NCI-H187 (cell line): ENCODE measurements at places on chromosomes 4 and X.
A peak's percentile ranks its signal among the peaks of the same experiment; 100 is the strongest.

GRCh38 chr4:30182786-30183185 is 537.4 kb upstream of the PCDH7 start:
- no peak for DNase-seq

DNA sequence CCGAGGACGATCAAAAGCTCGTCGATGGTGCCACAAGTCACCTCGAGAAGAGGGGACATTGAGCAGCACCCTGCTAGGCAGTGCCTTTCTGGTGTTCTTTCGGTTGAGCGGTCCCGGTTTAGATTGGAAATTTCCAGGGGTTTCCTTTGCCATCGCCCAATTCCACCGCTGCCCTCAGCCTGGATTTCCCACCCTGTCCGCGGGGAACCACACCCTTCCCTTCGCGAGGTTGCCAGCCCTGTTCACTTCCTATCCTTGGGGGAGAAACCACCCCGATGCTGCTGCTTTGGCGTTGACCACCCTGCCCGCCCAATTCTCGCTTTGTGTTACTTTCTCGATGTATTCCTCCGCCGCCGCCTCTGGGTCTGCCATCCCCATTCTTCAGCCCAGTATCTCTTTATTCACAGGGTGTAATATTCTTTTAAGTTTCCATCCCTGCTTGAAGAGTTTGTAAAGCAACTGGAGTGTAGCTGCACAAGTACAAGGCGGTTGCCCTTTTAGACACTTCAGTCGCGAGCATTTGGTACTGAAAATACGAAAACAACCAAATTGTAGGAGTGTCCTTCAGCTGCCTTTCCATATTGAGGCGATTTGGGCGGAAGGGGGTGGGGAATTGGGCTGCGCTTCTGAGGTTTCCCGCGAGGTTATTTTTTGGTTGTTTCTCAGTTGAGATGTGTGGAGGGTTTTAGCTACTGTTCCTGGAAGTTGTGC is 1.1 kb downstream of the OGT start:
- DNase-seq = peak; percentile 12

DNA sequence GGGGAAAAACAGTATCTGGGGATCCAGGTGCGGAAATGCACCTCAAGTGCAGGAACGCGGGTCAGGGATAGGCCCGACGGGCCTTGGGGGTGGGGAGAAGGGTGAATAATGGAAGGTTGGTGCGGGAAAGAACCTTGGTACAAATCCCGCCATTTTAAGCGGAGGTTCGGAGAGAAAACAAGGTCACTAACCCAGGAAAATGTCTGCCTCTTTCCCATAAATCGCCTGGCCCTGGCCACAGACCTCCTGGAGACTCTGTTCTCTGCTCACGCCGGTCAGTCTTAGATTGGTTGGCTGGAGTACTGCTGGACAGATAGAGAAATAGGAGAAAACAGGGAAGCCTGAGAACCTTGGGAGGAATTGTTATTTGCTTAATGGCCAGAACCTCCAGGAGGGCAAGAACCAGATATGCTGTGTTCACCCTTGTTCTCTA is 897 bp upstream of the FBXL5 start:
- DNase-seq = no peak

DNA sequence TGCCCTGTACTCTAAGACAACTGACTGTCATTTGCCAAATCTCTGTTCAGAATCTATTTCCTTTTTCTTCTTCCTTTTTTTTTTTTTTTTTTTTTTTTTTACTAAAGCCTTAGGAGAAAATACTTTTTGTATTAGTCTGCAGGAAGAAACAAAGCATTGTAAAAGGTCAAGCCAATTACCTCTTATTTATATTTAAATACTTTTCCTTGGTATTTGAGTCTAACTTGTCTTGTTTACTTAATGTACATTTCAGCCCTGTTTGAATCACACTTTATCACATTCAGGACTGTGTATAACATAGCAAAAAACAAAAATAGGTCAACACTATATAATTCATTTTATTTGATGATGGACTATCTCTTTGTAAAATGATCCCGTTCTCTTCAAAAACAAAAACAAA is 262.2 kb downstream of the RPA4 start:
- DNase-seq = no peak

GRCh38 chrX:20132666-20133065 is 9.0 kb downstream of the EIF1AX start:
- DNase-seq = no peak

DNA sequence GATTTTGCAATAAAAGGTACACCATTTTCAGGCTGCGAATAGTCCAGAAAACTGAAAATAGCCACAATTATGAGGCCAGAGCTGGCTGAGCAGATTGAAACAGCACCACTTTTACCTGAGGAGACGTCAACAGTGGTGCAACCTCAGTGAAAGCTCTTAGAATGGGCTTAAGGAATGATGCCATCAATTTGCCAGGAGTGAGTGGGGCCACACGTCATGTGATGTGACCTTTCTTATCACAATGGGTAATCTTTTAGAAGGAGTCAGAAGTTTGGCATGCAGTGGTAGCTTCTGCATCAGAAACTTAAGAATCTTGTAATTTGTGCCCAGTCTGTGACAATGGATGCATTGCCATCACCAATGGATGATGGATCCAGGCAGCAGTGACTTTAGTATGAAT is 27.6 kb downstream of the ZNF81 start:
- DNase-seq = no peak

GRCh38 chr4:54176202-54176601 is 52.9 kb upstream of the PDGFRA start:
- no peak for DNase-seq

DNA sequence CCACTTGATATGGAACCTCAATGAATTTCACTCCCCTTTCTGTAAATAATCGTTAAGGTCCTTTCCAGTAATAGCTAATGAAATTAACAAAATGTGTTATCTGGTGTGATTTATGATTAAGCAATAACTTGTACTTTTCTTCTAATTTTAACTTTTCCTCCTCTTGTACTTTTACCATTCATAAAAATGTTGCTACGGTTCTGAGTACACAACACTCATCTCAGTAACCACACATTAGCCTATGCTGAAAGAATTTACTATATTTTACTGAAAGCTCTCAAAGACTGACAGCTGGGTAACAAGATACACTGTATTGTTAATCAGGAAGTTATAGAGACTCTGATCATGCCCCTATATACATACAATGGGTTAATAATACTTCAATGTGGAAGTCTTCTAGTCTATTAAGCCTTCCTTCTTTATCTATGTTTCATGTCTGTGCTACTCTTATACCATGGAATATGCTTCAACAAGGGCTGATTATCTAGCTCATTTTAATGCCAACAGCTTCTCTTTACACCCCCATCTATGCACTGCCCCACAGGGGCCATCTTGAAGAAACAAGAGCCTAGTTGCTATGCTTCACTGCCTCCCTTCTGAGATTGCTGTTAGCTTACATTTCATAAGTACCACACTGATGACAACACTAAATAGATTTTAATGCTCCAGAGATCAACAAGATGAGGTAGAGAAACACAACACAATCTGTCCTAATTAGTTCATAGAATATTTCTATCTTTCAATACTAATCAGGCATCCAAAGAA is 39.1 kb downstream of the LAMP2 start:
- no peak for DNase-seq

DNA sequence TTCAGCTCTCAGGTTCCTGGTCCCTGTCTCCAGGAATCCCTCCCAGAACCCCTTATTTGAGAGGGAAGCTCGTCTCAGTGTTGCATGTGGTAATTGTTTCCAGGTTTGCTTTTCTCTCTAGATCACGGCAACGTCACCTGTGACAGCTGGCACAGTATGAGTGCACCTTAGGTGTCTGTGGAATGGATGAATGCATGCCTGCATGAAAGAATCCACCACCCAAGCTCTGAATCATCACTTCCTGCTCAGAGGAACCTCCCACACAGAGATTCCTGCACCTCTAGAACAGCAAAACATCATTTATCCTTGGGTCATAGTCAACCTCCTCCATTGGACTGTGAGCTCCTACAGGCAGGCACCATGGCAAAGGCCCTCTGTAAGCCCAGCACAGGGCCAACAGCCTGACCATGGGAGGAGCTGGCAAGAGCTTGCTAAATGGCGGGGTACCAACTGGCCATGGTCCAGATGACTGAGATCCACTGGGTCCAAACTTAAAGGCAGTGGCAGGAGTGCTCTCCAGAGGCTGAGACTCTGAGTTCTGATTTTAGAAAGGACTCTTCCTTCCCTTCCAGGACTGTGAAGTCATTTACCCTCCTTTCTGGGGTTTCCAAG is 116.2 kb downstream of the SLC2A9 start:
- DNase-seq = no peak

DNA sequence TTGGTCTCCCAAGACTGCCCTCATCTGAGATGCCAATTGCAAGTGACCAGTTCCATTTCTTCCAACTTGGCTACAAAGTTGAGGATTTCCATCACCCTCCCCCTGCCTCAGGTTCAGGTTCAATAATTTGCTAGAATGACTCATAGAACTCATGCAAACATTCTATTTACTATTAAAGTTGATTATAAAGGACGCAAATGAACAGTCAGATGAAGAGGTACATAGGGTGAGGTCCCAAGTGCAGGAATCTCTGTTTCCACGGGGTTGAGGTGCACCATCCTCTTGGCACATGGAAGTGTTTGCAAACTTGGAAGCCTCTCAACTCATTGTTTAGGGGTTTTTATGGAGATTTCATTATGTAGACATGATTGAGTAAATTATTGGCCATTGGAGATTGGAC is 41.0 kb downstream of the FGFBP1 start:
- no peak for DNase-seq

DNA sequence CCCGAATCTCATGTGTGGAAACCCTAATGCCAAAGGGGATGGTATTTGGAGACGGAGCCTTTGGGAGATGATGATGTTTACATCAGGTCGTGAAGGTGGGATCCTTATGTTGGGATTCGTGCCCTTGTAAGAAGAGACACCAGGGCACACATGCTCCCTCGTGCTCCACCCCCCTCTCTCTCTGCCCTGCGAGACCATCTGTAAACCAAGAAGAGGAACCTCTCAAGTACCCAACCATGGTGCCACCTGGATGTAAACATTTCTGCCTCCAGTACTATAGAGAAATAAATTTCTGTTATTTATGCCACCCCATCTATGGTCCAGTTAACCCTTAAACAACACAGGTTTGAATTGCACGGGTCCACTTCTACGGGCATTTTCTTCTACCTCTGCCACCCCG is 179.4 kb downstream of the DHRSX start:
- no peak for DNase-seq

DNA sequence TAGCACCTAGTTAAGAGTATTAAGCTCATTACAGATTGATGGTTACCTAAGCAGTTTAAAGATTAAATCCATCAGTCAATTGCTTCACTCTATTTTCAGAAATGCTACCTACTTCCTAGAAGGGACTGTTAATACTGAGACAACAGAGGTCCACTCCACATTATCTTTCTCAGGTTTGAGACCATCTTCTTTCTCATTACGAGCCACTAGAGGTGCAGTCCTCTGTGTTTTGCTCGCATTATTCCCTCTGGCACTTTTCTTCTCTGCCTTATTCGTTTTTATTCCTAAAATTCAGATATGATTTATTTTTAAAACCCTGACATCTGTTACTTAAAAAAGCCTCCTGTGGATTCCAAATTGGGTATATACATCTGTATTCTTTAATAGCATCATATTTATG is 459.1 kb downstream of the FSTL5 start:
- no peak for DNase-seq

GRCh38 chrX:75603833-75604232 is 81.0 kb upstream of the ZDHHC15 start:
- DNase-seq = no peak

GRCh38 chr4:53119680-53120079 is 246.2 kb downstream of the SCFD2 start:
- DNase-seq = no peak

DNA sequence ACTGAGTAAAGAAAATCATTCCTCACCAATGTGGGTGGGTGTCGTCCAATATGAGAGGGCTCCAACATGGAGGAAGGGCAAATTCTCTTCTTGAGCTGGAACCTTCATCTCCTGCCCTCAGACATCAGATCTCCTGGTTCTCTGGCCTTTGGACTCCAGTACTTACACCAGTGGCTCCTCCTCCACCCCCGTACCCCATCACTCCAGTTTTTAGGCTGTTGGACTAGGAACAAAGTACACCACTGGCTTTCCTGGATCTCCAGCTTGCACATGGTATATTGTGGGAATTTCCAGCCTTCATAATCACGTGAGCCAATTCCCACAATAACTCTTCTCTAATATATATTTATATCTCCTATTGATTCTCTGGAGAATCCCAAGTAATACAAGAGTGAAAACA is 196.9 kb downstream of the PDHA2 start:
- no peak for DNase-seq

DNA sequence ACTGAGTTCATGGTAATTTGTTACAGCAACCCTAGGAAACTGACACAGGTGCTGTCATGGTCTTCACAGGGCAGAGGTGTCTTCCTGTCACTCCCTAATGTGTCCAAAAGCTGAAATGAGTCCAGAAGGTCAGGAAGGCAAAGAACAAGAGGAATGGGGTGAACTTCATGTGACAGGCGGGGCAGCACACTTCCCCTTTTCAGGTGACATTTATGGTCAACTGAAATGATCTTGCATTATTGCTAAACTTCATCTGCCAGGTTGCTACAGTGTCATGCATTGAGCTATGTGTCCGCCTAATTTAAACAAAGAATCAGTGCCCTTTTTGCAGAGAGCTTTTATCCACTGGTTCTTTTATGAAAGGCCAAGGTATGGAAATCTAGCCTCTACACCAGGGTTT is 15.9 kb upstream of the CCDC149 start:
- no peak for DNase-seq

GRCh38 chr4:38489924-38490639 is 173.9 kb upstream of the KLF3 start:
- DNase-seq = no peak

DNA sequence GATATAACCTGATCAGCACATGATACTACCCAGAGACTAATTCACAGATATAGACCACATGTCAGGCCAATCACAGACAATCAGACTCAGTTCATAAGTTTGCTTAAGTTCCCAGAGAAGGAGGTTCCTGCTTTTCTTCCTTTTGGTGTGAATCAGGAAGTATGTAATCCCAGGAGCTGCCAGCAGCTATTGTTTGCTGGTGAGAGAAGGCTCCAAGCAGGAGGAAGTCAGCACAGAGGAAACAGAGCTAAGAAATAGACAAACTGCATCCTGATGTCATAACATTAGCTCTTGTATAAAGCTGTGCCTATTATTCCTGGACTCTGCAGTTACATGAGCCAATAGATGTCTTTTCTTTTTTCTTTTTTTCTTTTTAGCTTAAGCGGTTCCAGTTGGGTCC is 50.9 kb downstream of the UCHL1 start:
- no peak for DNase-seq

- no peak for DNase-seq
These were observed 29.9 kb upstream of the SOD3 start for GRCh38 chr4:24765376-24765988.

- no peak for DNase-seq
These were observed 149.8 kb upstream of the TLL1 start for GRCh38 chr4:165723051-165723795.
